Hematopoietic multipotent progenitor cell treated with erythropoietin and hydrocortisone succinate and interleukin-3 and kit ligand, for 15 days (in vitro differentiated cells): ENCODE measurements at places on chromosomes 4 and X.

GRCh38 chr4:122688529-122689140 lies 43.9 kb upstream of the BBS12 start:
- no peak for DNase-seq

GRCh38 chr4:123110685-123111084 lies 188.3 kb upstream of the NUDT6 start:
- DNase-seq: no peak

DNA sequence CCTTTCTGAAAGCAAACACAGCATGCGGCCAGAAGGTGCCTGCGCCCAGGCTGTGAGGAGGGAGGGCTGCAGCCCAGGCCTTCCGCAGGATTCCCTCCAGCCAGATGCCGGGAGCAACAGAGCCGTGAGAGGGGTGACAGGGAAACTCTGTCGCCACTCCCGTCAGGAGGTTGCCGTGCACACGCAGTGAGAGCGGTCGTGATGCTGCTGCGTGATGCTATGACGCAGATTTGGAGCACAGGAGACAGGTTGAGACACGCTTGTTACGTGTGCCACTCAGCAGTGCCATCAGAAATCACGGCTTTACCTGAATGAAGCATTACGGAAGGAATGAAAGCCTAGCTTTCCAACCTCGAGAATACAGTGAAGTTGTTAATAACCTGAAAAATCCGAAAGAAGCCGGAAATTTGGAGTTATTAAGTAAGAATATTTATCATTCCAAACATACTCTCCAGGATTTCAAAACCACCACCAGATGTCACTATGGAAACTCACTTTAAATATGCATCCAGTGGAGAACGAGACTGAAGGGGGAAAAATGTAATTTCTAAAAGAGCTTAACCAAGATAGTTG lies 54.4 kb downstream of the FAT1 start:
- DNase-seq: no peak

DNA sequence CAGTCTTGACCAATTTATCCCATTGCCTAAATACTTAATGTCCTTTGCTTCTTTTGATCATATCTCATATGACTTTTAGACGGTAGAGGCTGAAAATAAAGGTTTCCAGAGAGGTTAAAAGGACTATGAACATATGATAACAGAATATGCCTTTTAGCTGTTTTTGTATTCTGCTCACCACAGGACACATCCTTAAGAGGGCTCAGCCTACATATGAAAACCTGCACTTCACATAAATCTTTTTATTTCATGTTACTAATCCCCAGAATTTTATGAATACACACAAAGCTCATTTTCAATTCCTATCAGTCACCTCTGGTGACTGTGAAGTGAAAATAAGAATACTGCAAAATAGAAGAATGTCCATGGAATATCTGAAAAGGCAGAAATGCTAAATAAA lies 92.0 kb downstream of the GPM6A start:
- no peak for DNase-seq

- DNase-seq: peak; percentile 34
Measured at GRCh38 chrX:55342533-55343501, 78.1 kb upstream of the PAGE3 start.

GRCh38 chr4:27811948-27812347 lies 951.3 kb downstream of the STIM2 start:
- DNase-seq: no peak

DNA sequence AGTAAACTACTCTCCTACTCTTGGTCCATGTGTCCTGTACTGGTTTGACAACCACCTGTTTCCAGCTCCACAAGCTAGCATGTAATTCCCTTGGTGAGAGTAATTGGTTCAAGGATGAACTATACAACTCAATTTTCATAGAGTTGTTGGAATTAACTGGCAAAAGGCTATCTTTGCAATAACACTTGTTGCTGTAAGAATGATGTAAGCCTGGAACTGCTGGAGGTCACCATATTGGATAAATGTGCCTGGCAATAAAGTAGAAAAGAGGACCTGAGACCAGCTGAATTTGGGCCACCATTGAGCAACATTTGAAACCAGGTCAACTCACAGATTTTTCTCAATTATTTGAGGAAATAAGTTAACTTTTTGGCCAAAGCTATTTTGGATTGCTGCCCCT lies 175.5 kb downstream of the CAMK2D start:
- no peak for DNase-seq

DNA sequence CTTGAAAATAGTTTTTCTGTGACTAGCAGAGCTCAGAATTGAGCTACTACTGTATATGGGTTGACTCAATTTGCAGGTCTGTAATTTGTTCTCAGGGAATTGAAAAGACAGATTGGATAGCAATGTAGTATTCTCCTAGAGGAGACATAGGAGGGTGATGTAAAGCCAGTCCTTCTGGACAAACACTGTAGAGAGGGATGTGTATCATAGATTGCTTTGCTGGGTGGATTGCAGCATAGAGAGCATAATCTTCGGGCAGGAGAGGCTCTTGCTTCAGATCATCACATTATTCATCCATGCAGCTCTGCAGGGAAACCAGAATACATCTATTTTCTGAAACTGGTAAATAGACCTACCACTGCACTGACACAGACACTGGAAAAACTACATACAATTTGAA lies 1110.5 kb downstream of the RAPGEF2 start:
- DNase-seq: no peak

GRCh38 chr4:182144626-182145333 lies 98.4 kb upstream of the TENM3 start:
- no peak for DNase-seq

- DNase-seq: no peak
Measured at GRCh38 chr4:165971446-165971845, 98.4 kb downstream of the TLL1 start.

- no peak for DNase-seq
Measured at GRCh38 chr4:96642490-96642889, 802.6 kb downstream of the PDHA2 start.

DNA sequence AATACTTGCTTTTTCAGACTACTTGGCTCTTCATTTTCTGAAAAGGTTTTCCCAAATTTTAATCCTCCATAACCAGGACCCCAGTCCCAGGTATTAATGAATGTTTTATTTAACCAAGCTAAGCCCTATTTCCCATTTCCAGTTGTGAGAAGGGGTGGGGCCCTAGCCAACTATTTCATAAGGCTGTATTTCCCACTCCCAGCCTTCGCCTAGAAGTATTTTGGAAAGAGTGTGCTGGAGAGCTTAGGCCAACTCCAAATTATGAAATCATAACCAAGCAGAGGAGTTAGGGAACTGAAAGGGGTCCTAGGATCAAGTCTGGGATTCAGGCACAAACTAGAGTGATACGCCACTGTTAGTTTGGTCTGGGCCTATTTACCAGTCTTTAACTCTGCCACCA lies 148.4 kb upstream of the GPC4 start:
- DNase-seq: no peak

- no peak for DNase-seq
Measured at GRCh38 chr4:32624943-32625603, 1904.9 kb downstream of the PCDH7 start.

DNA sequence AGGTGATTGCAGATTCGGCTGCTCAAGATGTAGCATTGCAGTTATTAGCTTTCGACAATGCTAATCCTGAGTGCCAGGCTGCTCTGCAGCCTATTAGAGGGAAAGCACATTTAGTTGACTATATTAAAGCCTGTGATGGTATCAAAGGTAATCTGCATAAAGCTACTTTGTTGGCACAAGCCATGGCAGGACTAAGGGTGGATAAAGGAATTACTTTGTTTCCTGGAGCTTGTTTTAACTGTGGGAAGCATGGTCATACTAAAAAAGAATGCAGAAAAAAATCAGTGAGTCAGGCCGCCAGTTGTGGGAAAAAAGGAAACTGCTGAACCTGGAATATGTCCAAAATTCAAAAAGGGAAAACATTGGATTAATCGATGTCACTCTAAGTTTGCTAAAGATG lies 154.9 kb upstream of the TECRL start:
- DNase-seq: no peak

DNA sequence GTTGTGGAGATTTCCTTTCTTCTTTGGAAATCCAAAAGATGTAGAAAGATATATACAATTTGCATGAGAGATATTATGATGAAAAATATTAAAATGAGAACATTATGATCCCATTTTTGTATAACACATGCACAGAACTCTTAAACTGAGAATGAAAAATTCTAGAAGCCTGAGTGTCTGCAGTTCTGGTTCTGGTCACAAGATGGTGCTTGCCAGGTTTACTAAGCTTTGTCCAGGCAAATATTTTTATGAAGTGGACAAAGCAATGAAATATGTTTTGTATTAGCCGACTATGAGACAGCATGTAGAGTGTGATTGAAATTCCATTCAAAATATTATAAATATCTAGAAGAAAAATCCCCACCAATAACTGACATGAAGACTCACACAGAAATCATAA lies 2.2 kb downstream of the PWWP3B start:
- no peak for DNase-seq

DNA sequence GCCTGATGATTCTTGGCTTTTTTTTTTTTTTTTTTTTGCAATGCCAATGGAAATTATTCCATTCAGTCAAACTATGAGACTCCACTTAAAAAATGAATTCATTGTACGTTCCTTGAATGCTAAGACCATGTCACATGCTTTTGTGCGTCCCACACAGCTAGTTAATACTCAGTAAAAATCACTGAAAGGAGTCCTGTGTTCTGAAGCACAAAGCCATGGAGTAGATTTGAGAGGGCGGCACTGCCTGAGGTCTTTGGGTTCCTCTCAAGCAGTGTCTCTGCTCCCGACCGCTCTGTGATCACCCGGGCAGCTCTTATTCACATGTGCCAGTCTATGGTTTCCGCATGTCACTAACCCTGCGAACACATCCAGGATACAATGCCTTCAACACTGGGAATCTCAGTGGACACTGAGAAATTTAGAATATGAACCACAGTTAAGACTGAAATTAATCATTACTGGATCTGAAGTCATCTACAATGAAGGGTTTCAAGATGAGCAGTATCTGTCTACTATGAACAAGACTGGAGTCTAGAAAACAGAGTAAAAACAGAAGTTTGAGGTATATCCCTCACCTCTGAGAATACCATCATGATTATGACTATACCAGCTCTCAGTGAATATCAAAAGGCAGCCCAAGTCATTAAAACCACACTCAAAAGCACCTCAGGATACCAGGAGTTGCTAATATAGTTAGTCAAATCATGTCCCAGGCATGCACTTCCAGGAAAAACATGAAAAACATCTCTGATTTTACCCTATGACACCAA lies 193.0 kb downstream of the MGST2 start:
- DNase-seq: no peak
